ENCODE measurements at places on chromosomes 7 and 10.

DNA sequence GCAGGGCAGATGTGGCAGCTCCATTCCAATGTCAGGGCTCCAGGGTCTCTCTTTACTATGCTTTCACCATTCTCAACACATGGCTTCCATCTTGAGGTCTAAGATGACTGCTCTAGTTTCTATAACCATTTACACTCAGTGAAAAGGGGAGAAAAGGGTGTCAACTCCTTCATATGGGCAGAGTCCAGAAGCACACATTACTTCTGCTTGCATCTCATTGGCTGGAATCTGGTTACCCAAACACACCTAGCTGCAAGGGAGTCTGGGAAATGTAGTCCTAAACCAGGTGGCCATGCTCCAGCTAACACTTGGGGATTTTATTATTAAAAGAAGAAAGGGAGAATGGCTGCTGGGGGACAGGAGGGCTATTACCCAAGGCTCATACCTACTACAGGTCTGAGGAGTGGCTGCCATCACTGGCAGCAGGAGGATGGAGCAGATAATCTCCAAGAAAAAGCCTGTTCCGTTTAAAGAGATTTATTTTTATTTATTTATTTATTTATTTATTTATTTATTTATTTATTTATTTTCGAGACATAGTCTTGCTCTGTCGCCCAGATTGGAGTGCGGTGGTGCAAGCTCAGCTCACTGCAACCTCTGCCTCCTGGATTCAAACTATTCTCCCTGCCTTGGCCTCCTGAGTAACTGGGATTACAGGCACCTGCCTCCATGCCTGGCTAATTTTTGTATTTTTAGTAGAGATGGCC lies 29.1 kb upstream of the LBX1 start:
- no peak for DNase-seq

GRCh38 chr10:76922666-76923065 lies 714.9 kb downstream of the KCNMA1 start:
- DNase-seq, result no peak

DNA sequence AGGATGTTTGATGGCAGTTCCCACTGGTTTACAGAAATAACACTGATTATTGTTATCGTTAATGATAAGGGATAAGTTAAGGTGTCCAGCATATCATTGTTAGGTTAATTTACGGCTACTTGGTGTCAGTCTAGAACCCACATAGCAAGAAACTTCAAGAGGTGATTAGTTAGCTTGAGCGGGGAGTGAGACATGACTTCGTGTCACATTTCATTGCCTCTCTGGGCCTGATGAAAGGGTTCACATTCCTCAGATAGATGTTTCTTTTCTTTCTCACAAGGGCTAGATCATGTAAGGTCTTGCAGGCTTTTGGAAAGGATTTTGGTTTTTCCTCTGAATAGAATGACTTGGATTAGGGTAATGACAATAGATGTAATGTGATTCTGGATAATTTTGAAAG lies 26.7 kb downstream of the WAC start:
- DNase-seq, result no peak

DNA sequence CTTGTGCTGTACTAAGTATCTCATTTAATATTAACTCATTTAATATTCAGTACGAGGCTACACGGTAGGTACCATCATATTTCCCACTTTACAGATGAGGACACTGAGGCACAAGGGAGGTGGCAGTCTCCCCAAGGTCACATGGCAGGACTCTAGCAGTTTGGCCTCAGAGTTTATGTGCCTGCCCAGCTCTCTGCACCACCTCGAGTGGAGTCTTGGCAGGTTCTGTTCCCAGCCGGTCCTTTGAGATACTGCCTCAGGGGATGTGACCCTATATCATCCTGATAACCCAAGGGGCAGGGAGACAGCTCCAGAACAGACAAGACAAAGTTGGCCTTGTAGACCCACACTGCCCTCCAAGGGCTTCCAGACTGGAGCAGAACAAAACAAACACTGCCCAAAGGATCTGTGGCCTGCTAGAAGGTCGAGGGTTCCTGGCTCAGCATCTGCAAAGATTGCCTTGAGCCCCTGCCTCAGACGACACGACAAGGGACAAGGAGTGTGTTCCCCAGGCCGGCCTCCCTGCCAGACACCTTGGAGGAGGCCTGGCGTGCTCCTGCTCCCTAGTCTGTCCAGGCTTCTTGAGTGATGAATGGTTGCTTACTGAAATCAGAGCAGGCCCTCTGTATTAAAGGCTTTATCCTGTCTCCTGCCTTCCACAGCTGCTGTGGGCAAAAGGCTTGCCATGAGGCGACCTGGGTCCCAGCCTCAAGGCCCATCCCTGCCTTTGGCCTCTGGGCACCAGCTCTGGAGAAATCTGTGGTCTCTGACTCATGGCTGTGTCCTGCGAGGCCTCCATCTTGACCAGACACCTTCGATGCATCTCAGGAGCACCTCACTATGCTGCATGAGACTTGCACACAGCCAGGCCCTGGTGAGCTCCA lies 3.9 kb upstream of the PWWP2B start:
- no peak for DNase-seq

GRCh38 chr7:114922652-114923402 lies 933 bp downstream of the MDFIC start:
- no peak for DNase-seq

GRCh38 chr10:490891-491571 lies 198.4 kb downstream of the DIP2C start:
- DNase-seq, result no peak

DNA sequence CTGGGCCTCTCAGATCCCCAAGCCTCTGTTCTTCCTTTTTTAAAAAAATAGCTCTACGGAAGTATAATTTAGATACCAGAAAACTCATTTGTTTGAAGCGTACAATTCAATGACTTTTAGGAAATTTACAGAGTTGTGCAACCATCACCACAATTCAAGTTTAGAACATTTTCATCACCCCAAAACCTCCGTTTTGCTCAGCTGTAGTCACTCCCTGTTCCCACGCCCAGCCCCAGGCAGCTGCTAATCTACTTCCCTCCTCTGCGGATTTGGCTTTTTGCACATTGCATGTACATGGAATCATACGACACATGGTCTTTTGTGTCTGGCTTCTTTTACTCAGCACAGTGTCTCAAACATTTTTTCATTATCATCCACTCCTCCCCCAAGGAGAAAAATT lies 229.2 kb downstream of the TCF7L2 start:
- no peak for DNase-seq

GRCh38 chr7:13933536-13933935 lies 55.9 kb downstream of the ETV1 start:
- DNase-seq, result no peak

DNA sequence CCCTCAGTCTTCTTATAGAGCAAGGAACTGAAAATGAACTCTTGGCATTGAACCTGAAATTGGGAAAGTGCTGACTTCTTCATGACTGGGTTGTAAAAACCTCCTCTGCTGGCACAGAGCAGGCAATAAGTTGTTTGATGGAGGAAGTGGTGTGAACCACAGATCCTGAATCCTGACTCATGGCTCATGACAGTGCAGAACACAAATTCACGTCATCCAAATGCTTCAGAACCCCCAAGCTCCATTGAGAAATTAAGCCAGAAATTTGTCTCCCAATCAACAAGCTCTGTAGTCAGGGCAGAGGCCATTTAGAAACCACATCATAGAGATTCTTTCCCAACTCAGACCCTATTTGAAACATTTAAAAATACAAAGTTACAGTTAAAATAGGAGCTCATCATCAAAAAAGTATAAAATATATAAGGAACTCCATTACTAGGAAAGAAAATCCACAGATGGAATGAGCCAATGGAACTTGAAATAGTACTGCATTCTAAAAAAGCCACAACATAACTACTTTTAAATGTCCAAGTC lies 10.3 kb upstream of the STK17A start:
- DNase-seq, result no peak

GRCh38 chr7:93027044-93027443 lies 90.7 kb downstream of the SAMD9 start:
- no peak for DNase-seq

GRCh38 chr10:9296190-9296589 lies 1241.7 kb downstream of the GATA3 start:
- DNase-seq, result no peak

- DNase-seq, result no peak
Measured at GRCh38 chr7:2567679-2568278, 9.0 kb downstream of the IQCE start.

DNA sequence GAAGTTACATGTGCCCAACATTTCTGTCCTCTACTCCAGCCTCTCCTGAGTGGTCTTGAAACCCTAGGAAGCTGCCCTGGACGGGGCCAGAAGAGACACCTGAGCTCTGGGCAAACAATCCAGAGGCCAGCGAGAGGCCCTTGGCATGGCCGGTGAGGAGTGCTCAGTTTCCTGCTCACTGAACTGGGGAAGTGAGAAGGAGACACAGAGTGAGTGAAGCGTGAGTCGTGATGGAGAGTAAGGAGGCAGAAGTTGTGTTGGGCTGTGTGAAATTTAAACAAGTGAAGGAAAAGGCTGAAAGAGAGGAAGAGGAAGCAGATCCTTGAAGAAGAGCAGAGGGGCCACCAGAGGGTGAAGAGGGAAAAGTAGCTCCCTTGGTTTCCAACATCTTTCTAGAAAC lies 73.2 kb downstream of the WNT2 start:
- no peak for DNase-seq

DNA sequence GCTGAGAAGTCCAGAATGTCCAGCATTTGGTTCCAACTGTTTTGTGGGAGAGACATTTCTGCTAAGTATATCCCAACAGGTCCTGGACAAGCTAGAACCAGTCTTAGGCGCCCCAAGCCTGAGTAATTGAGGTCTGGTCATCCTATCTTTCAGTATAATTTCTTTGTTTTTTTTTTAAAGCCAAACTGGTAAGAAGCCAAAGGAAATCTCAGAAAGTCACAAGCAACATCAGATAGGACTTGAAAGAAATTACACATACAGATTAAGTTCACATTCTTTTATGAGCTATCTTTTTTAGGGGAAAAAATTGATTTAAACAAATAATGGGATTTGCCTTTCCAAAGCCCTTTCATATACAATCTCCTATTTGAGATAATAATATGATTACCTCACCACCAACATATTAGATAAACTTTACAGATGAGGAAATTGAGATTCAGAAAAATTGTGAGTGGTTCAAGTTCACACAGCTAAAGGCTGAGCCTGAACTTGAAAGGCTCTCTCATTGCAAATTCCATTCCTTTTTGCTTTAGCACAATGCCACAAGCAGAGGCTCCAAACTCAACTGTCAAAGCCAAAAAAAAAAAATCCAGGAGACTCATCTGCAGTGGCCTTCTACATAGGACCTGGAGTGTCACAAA lies 15.0 kb downstream of the PDLIM1 start:
- no peak for DNase-seq

DNA sequence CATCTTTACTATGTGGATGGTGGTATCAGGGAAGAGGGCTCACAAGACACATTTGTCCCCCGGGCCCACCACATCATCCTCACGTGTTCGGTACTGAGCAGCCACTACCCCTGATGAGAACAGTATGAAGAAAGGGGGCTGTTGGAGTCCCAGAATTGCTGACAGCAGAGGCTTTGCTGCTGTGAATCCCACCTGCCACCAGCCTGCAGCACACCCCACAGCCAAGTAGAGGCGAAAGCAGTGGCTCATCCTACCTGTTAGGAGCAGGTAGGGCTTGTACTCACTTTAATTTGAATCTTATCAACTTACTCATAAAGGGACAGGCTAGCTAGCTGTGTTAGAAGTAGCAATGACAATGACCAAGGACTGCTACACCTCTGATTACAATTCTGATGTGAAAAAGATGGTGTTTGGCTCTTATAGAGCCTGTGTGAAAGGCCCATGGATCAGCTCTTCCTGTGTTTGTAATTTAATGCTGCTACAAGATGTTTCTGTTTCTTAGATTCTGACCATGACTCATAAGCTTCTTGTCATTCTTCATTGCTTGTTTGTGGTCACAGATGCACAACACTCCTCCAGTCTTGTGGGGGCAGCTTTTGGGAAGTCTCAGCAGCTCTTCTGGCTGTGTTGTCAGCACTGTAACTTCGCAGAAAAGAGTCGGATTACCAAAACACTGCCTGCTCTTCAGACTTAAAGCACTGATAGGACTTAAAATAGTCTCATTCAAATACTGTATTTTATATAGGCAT lies 9.1 kb upstream of the CSGALNACT2 start:
- no peak for DNase-seq

DNA sequence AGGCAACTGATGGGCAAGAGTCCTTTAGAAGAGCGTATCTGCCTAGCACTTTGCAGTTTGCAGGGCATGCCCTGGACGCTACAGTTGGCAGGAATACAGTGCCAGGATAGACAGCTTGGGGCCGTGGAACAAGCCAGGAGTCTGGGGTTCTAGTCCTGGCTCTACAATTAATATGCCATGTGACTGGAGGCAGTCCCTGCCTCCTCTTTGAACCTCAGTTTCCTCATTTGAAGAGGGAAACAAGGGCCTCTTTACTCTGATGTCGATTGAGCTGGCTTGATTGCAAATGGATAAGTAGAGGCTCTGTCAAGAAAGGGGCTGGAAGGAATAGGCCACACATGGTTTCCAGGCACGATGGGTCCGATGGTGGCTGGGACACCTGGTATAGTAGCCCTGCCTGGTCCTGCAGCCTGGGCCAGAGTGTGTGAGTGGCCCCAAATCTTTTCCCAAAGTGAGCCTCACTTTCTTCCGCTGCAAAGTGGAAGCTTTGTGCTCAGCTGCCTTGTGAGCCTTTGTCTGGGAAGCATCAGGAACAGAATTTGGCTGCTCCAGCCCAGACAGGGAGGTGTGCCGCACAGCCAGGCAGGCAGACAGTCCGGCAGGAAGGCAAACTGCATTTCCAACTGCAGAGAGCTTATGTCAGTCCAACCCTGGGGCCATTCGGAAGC lies 111.4 kb upstream of the PPIF start:
- no peak for DNase-seq

GRCh38 chr7:144037414-144038035 lies 11.2 kb upstream of the OR2A5 start:
- no peak for DNase-seq

DNA sequence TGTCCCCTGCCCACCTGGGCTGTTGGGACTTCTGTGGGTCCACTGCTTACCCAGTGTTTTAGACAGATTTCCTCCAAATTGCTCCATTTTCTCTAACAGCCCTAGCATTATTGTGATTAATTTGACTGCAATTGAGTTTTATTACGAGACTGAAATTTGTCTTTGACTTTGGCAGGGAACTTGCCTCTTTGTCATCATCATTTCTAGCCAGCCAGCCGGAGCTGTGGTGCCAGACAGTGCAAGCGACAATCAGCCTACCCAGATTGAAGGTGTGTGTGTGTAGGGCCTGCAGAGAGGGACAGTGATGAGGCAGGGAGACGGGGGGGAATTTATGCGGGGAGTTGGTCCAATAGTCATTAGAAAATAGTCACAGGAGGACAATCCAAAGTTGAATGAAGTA lies 743.0 kb downstream of the NRG3 start:
- DNase-seq, result no peak

DNA sequence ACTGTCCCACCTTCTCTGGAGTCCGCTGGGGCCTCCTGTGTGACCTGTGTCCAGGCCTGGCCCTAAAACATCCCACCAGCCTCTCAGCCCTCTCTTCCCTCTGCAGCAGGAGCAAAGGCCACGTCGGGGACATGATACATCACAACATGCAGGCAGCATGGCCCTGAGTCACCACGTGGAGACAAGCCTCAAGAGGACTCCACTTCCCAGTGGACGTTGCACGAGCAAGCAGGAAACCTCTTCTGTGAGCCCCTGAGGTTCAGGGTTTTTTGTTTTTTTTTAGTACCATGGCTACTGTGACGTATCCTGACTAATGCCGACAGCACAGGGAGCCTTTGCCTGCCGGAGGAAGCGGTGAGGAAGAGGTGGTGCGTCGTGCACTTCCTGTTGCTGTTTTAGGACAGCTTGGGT lies 165.9 kb downstream of the DNAJB6 start:
- no peak for DNase-seq

- DNase-seq, result no peak
Measured at GRCh38 chr10:129174232-129175014, 292.6 kb upstream of the MGMT start.

- DNase-seq, result no peak
Measured at GRCh38 chr10:9015005-9015404, 960.5 kb downstream of the GATA3 start.

All from NCI-H187 (cell line).